PC-9 (cell line): ENCODE measurements at places on chromosomes 3 and 15. TPM values are rescaled to one million over a fixed set of nuclear protein-coding genes. Genes with fewer than 3 reads are reported as not detected.

DNA sequence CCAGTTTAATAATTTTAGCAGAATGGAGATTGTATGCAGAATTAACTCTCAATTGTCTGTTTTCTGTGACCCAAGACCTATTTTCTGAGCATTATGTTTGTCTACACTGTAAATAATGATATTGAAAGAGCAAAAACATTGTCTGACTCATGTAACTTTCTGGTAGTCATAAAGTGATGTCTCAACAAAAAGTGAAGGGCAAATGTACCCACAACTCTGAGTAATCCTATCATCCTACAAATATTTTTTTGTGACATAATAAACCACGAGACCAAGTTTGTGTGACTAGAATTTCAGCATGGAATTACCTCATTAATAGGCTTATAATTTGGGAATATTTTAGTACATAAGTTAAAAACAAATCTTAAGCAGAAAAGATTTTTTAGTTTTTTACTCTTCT is 15.4 kb upstream of the ABHD10 start:
- peak; percentile 86 for DNase-seq

- no peak for DNase-seq
Measured at GRCh38 chr3:192933779-192934460, 16.3 kb upstream of the MB21D2 start.

DNA sequence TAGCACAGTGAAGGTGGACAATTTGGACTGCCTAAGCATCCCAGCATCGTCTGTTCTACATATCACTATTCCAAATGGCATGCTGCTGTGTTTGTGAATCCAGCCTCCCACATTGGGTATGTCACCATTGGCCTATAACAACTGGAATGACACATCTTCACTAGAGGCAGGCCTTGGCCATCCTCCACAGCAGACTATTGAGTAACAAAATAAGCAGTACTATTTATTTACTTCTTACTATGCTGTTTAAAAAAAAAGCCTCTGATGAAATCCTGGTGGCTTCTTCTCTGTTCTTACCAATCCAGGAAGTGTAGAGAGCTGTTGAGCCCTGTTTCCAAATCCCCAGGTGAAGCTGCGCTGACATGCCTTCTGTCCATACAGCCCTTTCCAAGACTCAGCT is 30.6 kb upstream of the CERS3 start:
- no peak for DNase-seq

DNA sequence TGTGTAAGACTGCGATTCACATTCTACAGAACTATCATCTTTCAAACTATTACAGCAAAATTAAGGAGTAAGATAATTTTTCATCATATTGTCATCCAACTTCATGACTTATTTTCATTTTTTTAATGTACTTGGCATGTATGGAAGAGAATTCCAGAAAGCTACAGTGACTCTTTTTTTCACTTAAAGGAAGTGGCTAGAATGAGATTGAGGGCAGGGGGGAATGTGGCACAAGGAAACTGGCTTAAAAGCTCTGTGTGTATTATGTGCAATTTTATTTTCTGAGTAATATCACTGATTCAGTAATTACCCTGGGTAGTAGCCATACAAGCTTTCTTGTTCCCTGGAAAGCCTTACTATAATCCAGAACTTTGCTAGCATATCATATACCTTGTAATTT is 94.6 kb downstream of the FILIP1L start:
- DNase-seq: no peak

DNA sequence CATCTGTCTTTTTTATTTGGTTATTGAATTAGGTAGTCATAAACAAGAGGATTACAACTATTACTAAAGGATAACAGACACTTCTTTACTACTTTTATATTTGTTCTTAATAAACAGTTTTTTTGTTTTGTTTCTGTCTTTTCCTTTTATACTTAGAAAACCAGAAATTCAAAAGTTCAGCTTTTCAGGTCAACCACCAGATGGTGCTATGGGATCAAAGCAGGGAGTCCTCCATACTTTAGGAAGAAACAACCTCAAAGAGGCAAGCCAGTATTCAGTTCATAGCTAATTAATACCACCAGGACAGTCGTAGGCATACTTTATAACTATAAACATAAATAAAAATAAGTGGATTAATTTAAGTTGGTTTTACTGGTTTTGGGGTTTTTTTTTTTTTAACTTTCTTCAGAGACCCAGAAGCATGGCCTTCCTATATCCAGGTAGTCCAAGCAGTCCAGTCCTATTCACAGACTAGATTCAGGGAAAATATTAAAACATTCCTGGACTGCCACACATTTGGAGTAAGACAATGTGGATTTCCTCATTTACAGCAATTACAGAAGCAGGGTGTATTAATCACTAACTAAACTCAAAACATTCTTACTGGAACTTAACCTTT is 16.0 kb upstream of the EID1 start:
- peak; percentile 8 for DNase-seq

- no peak for DNase-seq
Measured at GRCh38 chr15:52464478-52464877, 64.2 kb downstream of the MYO5A start.

DNA sequence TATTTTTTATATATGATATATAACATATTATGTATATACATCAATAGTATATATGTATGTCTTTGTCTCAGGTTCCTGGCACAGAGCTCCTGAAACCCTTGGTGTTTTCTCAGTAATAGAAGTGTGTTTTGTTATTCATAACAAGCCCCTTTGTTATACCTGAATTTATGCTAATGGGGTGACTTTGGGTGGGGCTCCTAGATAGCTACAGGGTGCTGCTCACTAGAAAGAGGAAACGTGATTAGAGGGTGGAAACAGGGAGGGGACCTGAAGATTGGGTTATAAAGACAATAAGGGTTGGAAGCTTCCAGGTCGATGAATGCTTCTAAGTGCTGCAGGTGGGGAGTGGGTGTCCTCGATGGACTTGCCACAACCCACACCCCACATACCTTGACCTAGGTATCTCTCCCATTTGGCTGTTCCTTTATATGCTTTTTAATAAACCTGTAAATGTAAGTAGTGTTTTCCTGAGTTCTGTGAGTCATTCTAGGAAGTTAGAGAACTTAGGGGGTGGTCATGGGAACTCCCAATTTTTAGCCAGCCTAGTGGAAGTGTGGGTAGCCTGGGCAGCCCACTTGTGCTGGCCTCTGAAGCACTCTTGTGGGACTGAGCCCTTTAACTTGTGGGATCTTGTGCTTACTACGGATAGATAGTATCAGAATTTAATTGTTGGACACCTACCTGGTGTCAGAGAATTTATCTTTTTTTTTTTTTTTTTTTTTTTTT is 36.9 kb upstream of the C15orf39 start:
- DNase-seq: no peak

DNA sequence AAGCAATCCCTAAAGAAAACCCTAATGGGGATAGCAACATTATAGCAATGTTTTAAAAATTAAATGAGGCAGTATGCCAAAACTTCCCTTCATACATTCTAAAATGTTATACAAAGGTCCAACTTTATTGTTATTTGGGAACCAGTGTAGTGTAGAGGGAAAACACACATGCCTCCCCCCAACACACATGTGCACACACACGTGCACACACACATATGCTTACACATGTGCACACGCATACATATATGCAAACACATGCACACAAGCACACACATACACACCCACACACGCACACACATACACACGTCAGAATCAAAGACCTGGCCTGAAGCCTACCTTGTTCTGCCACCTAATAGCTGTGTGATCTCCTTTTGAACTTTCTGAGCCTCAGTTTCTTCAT is 83.3 kb downstream of the SCN11A start:
- no peak for DNase-seq

DNA sequence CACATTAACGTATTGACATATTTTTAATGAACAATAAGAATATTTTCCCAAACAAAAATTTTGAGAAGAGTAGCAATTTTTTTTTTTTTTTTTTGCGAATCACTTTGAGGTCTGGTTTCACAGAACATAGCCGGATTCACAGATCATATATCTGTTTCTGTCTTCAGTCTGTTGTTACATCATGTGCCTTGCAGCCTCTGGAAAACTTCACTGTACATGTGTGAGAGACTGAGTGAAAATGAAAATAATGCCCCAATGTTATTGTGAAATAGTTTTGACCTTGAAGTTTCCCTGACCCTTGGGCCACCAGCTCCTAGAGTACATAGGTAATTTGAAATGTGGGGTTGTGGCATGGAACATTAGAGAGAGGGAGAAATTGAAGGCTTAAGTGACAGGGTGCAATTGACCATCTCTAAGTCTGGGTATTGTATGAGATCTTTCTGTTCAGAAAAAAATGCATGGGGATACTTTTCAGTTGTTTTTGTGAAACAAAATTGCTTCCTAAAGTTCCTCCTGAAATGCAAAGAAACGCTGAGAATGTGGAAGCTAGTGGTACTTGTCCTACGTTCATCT is 14.0 kb downstream of the ITPR1 start:
- DNase-seq: no peak

GRCh38 chr3:194422188-194422587 is 23.1 kb upstream of the GP5 start:
- DNase-seq: no peak

- no peak for DNase-seq
Measured at GRCh38 chr15:90903733-90904536, 833 bp downstream of the MAN2A2 start.

The SLC35A5 gene
- total RNA-seq: 24.2 and 35.7 TPM in 2 replicates

The CDC25A gene
- total RNA-seq: 9.7 and 10.5 TPM in 2 replicates

The SLC15A2 gene
- total RNA-seq: 1.1 and 2.8 TPM in 2 replicates

The FEZF2 gene
- total RNA-seq: not detected in 2 replicates
